CD4-positive, alpha-beta T cell treated with Interleukin-4 for 4 hours (primary cell): ENCODE measurements at places on chromosomes 1 and 21.
A peak's percentile ranks its signal among the peaks of the same experiment; 100 is the strongest.

DNA sequence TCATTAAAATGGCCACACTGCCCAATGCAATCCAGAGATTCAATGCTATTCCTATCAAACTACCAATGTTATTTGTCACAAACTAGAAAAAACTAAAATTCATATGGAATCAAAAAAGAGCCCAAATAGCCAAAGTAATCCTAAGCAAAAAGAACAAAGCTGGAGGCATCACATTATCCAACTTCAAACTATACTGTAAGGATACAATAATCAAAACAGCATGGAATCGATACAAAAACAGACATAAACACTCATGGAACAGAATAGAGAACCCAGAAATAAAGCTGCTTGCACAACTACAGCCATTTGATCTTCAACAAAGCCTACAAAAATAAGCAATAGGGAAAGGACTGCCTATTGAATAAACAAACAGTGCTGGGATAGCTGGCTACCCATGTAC is 100.4 kb downstream of the FAF1 start:
- DNase-seq = no peak

GRCh38 chr21:38809198-38809878 is 3.6 kb downstream of the ETS2 start:
- DNase-seq = peak; percentile 18

DNA sequence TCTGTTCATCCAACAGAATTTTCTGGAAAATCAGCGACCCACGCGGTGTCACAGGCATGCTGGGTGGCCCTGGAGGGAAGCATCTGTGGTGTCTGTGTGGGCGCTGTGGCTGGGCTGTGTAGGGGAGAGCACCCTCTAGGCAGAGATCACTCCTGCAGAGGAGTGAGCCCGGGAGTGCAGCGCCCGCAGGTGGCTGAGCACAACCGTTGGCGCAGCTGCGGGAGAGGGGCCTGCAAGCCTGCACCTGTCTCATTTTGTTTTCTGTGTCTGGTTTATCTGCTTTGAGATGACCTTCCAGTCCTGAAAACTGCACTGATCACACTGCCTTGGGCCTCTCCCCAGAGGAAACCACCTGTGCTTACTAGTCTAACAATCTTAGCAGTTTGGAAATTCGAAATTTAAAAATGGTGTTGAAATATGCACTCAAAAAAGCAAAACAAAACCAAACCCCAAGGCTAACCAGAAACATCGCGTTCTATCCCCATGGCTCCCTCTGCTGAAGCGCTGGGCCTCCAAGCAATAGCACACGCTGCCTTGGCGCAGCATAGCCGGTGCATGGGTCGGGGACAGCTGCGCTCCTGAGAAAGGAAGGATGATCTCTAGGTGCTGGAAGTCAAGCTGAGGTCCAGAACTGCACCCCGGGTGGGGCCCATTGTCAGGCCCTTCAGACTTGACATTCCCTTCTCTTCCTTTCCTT is 4.8 kb downstream of the FAM3B start:
- DNase-seq = no peak

DNA sequence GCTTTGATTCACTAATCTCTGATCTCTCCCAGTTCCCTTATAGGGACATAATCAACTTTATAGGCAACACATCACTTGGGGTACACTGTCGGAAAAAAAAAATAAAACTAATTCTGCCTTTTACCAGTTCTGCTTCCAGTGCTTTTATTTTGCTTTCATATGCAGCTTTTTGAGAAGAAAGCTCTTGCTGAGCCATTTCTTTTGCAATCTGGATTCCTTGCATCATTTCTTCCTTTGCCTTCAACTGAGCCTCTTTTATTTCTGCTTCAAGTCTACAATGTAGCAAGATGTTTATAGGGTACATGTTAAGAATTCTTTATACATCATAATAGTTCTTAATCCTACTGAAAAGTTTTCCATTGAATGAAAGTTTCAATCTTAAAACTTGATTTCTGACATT is 30.6 kb downstream of the KIF14 start:
- no peak for DNase-seq

DNA sequence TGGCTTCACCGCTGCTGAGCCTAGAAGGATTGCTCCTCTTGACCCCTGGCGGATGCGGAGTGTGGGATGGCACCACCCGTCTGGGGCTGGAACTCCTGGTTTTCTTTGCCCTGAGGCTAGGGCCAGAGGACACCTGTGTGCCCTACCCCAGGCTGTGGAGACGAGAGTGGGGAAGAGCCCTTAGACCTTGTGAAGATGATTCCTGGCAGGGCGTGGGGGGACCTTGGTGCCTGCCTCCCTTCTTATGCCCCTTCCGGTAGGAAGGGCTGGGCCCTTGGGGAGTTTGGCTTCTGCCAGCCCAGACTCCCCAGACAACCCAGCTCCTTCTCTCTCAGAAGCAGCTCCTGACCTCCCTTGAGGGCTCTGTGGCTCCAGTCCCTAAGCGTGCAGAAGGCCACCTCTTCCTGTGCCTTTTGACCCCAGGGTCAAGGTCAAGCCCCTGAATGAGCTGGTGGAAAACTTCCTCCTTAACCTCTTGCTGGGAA is 891 bp downstream of the RPS6KA1 start:
- no peak for DNase-seq

DNA sequence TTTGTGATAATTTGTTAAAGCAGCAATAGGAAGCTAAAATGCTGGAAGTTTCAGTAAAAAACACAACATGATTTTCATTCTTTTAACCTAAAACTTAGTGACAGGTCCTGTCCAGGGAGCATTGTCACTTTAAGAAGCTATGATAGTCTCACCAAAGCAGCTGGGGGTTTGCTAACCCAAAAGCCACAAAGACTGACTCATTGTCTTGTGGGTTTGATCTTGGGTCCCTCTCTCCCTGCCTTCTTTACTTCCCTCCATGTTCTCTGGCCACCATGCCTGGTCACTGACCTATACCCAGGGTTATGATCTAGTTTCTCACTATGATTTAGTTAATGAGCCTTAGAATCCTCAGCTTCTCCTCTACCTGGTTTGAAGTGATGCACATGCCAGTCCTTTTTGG is 213.5 kb upstream of the PTGFR start:
- DNase-seq = no peak

DNA sequence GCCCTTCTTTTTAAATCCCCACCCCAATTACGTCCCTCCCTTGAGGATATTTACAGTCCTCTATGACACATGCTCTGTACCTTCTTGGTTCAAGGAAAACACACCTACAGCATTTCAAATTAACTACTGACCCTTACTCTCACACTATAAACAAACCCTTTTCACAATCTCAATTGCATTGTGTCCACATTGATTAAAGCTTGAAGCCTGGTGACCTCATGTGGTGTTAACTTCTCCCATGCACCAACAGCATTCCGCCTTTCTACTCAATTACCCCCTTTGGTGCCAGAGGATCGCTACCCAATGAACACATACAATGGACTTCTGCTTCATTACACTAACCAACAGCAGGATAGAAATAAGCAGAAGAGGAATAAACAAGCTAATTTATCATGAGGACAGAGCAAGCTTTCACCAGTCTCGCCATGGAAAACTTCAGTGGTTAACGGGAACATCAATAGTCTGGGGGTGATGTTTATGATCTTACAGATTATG is 15.2 kb downstream of the WLS start:
- DNase-seq = no peak

GRCh38 chr1:14887764-14888350 is 265.7 kb upstream of the TMEM51 start:
- DNase-seq = no peak

DNA sequence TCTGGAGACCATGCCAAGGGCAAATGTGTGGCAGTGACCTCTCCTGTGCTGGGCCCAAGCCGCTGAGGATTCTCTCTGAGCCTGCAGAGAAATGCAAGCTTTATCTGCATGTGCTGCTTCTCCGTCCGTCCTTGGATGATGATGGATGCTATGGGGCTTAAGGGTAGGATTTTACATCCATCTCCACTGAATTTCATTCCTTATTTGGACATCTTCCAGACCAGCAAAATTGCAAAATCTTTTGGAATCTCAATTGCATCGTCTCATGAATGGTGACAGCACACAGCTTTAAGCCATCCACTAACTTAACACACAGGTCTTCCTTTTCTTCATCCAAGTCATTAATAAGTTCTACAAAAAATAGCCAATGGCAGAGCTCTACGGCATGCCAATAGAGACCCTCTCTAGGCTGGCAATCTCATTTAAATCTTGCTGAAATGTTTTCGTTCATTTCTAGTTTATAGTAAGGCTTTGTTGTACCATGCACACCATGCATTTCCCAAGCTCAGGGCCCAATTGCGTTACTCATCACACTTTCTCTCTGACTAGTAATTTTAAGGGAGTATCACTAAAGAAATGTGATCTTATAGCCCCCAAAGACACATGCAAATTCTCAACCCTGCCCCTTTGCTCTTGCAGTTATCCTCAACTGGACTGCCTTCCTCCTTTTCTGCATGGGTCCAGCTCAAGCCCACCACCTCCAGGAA is 11.1 kb downstream of the BATF3 start:
- DNase-seq = no peak

DNA sequence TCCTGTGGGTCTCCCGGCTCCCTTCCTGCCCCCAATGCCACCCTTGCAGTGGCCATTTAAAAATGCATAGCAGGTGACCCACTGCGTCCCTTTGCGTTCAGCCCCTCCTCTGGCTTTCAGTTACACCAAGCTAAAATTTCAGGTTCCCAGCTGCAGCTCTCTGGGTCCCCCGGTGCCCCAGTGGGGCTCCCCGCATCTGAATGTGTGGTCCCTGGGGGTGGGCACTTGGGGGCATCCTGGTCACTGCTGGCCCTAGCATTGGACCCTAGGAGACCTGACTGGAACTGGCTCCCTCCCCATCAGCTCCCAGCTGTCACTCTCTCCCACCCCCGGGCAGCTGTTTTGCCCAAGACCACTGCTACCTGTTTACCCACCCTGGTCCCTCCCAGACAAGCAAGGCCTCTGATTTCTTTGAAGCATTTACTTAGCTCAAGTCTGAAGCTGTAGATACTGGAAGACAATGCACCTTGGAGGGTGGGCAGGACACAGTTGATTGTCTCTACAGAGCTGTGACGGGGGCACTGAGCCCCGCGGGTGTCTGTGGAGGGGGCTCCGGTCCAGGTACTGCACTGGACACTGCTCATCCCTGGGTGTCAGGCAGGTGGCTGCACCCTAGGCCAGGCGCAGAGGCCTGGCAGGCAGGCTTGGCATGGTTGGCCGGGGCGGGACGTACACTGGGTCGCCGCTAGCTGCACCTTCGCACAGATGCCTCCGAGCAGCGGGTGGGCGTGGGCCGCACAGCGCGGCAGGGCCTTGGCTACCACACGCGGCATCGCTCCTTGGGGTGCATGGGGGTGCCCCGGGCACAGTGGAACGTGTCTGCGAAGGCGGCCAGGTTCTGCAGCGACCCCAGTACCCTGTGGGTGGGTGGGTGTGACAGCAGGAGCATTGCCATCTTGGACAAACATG is 3.9 kb downstream of the PRXL2B start:
- no peak for DNase-seq

- DNase-seq = no peak
Observed at GRCh38 chr1:235613602-235614001, 36.0 kb downstream of the GNG4 start.

- DNase-seq = no peak
Observed at GRCh38 chr1:62370594-62370993, 51.4 kb upstream of the KANK4 start.

DNA sequence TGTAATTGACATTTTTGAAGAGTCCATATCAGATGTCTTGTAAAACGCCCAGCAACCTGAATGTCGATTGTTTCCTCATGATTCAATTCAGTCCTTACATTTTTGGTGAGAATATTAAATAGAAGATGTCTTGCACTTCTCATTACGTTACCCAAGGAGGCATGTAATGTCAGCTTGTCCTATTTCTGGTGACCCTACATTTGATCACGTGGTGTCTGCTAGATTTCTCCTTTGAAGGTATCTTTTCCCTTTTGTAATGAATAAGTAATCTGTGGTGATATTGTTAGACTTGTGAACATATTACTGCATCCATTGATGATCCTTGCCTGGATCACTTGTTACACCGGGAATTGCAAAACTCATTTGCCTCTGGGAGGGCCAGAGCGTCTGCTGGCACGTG is 87.6 kb upstream of the DISP3 start:
- DNase-seq = no peak

DNA sequence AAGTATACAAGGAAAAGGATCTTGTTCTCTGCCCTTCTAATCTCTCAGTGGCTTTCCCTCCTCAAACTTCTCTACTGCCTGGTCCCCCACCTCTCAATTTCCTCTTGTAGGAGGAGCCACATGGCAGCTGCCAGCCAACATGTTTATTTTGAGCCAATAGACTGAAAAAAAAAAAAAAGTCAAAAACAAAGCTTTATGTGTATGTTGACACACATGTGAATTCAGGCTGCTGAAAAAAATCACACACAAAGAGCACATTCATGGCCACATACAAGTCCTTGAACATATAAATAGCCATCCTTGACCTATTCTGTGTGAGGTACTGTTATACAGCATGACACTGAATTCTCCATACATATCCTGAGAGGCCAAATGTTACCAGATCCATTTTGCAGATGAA is 3.7 kb downstream of the PTPN14 start:
- no peak for DNase-seq

DNA sequence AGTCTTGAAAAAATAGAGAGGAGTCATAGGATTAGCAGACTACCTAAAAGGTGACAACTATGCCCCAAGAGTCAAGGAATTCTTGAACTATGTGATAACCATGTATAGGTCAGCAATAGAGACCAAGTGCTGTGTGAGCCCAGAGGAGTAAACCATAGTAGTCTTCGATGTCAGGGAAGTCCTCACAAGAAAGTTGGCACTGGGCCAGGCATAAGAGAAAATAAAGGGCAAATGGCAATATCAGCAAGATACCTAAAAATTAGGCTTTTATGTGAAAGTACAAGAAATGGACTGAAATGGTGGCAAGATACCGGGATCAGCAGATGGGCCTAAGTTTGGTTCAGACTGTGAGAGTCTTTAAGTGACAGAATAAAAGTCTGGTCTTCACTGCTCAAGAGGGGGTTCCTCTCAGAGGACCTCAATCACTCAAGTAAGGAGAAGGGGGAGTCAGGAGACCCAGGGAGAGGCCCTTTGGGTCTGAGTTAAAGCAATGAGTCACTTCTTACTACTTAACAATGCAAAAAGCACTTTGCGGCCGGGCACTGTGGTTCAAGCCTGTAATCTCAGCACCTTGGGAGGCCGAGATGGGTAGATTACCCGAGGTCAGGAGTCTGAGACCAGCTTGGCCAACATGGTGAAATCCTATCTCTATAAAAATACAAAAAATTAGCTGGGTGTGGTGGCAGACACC is 95.0 kb downstream of the TEX35 start:
- no peak for DNase-seq

DNA sequence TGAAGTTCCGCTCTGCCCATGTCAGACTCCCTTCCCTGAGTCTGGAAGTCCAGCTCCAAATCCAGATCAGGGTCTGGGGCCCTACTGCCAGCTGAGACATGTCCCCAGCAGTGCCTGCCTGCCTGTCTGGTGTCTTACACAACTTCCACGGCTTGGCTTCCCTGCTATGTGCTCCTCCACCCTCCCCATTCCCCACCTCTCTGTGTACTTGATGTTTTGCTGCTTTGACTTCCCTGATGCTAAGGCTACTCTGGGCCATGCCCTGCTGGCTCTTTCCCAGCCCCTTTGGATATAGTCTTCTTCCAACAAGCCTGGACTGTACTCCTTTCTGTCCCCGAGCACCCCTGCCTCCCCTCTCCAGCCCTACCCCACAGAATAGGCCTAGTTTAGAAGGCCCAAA is 7.3 kb downstream of the GJA5 start:
- no peak for DNase-seq
